ENCODE measurements at places on chromosomes 4 and X.

DNA sequence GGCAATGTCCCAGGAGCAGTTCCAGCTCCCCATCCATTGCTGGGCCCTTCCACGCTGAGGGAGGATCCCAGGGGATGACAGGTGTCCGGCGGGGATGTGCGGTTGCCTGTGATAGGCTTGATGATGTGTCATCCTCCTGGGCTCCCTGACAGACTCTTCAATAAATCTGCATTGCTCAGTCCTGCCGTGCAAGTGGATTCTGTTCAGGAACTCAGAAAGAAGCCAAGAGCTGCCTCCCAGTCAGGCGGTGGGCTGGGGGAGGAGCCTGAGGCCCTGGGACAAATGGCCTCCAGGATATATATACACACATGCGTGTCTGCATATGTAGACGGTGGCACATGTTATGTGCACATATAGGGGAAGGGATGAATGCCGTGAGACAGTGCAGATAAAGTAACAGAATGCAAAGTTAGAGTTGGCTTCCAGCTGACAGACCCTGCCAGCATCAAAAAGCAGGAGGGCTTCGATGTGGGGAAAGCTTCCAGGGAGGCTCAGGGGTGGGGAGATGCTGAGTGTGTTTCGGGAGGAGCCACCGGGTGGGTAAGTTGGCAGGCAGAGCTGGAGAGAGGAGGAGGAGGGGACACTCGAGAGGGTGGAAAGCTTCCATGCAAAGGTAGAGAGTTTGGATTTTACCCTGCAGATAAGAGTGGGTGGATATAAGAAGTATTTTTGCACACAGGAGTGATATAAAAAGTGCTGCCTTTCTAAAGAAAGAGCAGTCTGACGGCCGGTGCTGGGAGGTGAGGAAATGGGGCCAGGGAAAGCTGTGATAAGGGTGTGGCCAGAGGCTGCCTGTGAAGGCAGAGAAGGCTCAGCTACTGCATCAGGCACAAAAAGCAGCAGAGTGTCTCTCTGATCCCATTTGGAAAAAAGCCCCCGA lies 28.5 kb upstream of the CRMP1 start:
- no peak for DNase-seq

GRCh38 chrX:72309297-72310071 lies 3.8 kb upstream of the CITED1 start:
- DNase-seq, result no peak

DNA sequence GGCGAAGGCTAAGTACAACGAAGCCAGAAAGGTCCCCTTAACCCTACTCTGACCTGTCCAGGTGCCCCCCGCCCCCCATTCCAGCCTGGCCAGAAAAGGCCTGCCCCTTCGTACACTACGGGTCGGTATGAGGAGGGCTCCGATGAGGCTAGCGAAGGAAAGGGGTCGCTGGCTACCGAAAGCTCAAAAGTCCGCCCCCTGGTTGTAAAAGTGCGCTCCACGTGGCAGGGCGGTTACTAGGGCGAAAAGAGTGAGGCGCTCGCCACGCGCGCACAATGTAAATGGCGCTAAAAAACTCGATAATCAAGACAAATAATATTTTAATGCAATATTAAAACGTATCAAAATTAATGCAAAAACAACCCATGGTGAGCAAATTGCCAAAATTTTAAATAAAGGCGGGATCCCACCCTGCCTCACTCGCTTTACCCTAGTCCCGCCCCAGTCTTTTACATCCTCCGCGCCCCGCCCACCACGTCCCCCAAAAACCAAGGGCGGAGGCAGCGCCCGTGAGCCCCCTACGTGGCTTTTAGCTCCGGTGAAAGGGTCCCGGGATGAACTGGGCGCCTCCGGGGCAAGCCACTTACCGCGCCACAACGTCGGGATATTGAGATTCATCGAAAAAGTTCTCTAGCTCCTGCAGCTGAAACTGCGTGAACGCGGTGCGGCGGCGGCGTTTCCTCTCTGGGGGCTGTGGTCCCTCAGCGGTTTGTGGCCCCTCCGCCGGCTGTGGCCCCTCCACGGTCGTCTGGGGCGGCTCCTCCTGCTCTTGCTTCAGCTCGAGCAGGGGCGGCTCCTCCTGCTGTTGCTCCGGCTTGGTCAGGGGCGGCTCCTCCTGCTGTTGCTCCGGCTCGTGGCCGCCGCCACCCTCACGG lies 929 bp downstream of the ESX1 start:
- no peak for DNase-seq

- DNase-seq, result no peak
Measured at GRCh38 chr4:3765271-3766035, 732 bp upstream of the ADRA2C start.

DNA sequence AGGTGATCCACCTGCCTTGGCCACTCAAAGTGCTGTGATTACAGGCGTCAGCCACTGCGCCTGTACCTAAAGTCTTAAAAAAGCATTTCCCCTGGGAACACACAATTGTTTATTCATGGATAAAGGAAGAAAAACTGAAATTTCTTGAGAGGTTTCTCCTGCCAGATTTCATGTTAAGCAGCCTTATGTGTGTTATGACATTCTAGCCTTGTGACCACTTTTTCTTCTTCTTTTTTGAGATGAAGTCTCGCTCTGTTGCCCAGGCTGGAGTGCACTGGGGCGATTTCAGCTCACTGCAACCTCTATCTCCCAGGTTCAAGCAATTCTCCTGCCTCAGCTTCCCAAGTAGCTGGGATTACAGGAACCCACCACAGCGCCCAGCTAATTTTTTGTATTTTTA lies 57.8 kb upstream of the PLAC8 start:
- no peak for DNase-seq

GRCh38 chr4:87745064-87745807 lies 54.1 kb upstream of the IBSP start:
- no peak for DNase-seq

GRCh38 chrX:40015693-40016092 lies 82.1 kb downstream of the BCOR start:
- no peak for DNase-seq

DNA sequence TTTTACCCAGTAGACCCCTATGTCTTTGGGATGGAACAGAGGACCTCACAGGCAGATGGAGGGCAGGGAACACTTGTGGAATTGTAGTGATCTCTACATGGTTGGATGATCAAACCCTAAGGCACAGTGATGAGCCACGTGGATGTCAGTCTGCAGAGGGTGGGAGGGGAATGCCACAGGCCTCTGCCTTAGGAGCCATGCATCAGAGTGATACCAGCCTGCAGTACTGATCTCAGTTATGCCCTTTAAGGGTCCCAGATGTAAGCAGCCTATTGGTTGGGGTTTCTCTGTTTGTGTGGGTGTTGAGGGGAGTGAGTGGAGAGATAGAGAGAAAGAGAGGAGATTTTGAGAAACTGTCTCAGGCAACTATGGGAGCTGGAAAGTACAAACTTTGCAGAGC lies 39.9 kb upstream of the XAGE1B start:
- no peak for DNase-seq

DNA sequence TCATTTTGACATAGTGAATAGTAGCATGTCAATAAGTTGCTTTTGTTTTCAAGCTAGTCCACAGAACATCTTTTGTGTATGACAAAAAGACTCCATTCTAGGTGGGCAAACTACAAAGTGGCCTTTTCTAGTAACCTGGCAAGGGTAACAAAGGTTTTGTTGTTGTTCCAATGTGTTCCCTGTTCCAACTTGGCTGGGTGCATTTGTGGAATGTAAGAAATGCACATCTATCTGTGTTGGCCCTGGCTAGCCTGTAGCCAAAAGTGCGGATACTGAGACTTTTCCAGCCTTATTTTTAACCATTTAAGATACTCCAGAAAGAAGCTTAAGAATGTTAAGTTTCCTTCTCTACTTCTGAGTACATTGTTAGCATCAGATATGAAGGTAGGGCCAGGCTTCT lies 118.7 kb upstream of the CHRDL1 start:
- no peak for DNase-seq

- no peak for DNase-seq
Measured at GRCh38 chr4:24209906-24210305, 320.1 kb upstream of the PPARGC1A start.

GRCh38 chrX:94058728-94059382 lies 384.8 kb downstream of the FAM133A start:
- no peak for DNase-seq

DNA sequence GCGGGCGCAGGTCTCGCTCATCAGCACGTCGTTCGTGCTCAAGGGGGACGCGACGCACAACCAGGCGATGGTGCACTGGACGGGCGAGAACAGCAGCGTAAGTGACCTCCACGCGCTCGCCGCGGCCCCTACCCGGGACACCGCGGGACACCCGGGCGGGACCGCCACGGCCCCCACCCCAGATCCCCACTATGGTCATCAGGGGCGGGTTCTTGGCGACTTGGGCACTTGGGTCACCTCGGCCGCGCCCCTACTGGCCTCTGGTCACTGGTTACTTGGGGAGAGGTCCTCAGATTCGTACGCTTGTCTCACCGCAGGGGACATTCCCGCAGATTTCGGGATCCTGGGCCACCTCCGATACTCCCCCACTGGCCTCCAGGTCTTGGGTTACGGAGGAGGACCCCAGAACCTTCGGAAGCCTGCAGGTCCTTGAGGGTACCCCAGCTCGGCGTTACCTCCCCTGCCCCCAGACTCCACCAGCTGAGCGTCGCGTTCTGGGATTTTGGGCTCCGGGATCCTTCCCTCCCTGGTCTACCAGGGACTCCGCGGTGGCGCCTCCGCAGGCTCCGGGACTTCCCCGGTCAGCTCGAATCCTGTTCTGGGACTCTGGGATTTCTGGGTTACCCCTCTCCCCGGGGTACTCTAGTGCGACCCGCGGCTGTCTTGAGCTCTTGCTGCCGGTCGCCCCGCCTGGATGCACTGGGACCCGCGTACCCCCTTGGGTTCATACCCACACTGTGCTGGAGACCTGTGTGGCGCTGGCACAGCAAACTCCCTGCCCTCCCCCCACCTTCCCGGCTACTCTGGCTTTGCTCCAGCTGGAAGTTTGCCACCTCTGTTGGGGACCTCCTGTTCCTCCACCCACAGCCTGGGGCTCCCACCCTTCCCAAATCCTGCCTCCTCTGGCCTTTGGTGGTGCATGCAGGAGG lies 956 bp downstream of the SORCS2 start:
- no peak for DNase-seq

- no peak for DNase-seq
Measured at GRCh38 chr4:173585876-173586572, 56.0 kb upstream of the HAND2 start.

DNA sequence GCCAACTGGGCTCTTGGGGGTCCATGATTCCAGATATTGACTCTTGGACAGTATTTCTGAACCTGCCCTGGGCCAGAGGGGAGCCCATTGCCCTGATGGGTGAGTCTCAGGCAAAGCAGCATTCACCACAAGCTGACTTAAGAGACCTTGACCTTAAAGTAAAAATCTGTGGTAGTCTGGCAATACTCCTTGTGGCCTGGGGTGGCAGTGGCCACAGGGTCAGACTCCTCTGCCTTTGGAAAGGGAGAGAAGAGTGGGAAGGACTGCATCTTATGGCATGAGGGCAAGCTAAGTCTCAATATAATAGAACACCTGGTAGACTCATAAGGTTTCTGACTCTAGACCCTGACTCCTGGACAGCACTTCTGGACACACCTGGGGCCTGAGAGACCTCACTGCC lies 340.3 kb upstream of the MAD2L1 start:
- DNase-seq, result no peak

GRCh38 chrX:150869450-150869849 lies 29.0 kb downstream of the CD99L2 start:
- no peak for DNase-seq

- DNase-seq, result no peak
Measured at GRCh38 chr4:154314248-154314647, 177.4 kb downstream of the DCHS2 start.

DNA sequence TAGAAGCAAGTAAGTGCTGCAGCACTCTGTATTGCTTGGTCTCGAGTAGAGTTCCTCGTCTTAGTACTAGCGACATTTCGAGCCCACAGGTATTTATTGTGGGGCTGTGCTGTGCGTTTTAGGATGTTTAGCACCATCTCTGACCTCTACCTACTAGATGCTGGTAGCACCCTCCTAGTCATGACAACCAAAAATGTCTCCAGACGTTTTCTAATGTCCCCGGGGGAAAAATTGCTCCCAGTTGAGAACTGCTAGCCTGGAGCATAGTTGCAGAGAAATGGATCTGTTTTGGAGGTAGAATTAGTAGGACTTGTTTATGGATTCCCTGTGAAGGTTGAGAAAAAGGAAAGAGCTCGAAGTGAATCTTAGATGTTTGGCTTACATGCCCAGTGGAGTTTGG lies 287.2 kb downstream of the TENM3 start:
- no peak for DNase-seq

GRCh38 chr4:139209470-139210063 lies 32.5 kb upstream of the ELF2 start:
- DNase-seq, result no peak

DNA sequence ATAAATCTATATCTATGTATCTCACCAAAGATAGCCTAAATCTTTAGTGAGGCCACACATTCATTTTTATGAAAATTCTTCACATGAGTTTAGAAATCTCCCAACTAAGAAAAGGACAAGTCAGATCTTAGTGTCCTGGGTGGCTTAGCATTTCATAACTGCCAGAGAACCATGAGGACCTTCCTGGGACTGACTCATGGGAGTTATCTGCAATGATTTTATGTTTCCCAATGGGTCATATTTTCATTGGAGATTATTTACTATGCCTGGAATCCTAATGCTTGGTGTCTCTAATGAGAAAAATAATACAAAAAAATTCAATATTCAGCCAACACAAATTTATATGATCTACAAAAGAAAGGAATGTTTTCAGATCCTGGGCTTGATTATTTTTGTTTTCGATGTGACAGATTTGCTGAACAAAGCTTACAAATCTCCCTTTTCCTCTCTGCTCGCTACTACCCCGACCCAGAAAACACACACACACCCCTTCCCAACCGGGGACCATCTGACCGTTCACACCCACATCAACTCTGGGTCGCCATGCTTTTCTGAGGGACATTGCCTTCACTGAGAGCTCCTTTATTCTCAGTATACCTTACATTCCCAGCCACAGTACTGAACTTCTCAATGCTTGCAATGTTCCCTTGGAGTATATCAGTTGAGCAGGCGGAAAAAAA lies 40.1 kb downstream of the SORBS2 start:
- no peak for DNase-seq

- DNase-seq, result no peak
Measured at GRCh38 chr4:143148521-143148920, 36.2 kb upstream of the USP38 start.

DNA sequence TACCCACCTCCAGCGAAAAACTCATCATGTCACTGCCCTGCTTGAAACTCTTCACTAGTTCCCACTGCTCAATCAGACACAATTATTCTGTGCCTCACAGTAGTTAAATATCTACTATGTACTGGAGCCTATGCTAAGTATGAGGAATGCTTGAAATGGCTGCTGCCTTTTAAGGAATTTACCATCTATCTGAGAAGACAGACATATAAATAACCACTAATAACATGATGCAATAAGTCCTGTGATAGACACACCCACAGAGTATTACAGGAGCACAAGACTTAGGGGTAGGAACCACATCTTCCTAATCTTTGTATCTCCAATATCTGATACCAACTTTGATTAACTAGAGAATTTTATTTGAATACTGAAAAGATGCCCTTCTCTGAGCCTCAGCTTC lies 21.1 kb downstream of the SLC25A53 start:
- no peak for DNase-seq

- no peak for DNase-seq
Measured at GRCh38 chr4:82745173-82745842, 53.3 kb downstream of the SCD5 start.

All from CD4-positive, alpha-beta T cell treated with Interleukin-21 for 1 hour (primary cell).